GM13976 (cell line): ENCODE measurements at places on chromosomes 16 and 17.

DNA sequence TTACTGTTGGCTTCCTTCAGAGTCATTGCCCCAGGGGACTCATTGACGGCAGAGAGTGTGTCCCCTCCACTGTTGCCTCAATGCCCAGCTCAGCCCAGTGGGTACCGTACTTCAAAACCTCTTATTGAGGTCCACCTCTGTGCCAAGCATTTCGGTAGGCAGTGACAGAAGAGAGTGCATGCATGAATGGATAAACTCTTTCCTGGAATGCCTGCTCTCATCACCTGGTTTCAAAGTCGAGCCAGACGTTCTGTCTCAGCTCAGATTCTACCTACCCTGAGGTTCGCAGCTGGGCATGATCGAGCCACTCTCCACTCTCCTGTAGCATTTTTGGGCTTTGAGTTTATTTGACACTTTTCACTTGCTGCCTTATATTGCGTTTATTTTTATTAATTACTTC lies 647.0 kb downstream of the MAF start:
- no peak for DNase-seq

DNA sequence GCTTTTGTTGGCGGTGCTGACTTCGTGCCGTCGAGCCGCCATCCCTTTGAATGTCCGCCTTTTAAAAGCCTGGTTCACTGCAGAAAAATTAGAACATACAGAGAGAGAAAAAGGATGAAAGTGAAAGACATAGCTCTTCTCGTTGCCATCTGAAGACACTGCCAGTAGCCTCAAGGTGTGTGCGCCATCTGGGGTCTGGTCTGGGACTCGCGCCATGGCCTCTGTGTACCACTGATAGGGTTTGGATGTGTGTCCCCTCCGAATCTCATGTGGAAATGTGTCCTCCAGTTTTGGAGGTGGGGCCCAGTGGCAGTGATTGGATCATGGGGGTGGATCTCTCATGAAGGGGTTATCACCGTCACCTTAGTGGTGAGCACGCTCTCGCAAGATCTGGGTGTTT lies 15.5 kb downstream of the GSE1 start:
- DNase-seq, result no peak

DNA sequence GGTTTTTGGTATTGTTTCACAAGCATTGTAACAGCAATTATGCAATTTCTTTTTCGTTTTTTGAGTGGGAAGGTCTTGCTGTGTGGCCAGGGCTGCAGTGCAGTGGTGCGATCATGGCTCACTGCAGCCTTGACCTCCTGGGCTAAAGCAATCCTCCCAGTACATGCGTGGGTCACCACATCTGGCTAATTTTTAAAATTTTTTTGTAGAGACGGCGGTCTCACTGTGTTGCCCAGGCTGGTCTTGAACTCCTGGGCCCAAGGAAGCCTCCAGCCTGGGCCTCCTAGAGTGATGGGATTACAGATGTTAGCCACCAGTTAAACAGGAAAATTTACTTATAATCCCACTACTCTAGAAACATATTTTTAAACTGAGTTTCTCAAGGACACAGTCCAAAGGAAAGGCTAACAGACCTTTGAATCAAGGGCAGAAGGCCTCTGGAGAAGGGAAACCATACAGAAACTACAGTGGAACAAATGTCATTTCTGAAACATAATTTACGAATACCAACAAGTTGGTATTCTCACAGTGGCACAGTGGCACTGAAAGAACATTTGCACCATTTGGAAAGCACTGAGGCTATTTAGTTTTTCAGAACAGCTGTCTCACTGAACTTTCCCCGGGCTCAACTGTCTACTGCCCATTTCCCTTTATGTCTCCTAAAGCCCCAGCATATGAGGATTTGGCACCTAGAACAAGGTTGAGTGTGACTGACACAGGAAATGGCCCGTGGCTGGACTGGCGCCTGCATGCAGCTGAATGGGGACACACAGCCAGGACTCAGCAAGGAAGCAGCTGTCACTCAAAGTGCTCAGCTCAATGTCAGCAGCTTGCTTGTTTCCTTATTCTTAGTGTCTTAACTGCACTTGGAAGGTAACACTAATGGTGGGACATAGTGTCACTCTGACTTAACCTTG lies 2.8 kb upstream of the PRKAR1A start:
- DNase-seq, result no peak

GRCh38 chr16:2597560-2597902 lies 59.7 kb downstream of the PDPK1 start:
- DNase-seq, result no peak

DNA sequence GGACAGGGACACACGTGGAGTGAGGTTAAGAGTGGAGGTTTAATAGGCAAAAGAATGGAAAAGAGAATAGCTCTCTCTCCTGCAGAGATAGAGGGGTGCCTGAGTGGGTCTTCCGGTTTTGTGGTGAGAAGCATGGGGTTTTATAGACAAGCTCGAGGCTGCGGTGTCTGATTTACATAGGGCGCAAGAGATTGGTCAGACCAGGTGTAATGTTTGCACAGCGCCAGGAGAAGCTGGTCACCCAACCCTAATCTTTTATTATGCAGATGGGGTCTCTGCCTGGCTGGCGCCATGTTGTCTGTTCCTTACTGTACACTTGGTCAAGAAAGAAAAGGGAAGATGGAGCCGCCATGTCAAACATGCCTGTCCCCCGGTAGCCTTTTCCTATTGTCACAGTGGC lies 44.5 kb upstream of the MLYCD start:
- no peak for DNase-seq
